ENCODE measurements at places on chromosomes 4 and X.

GRCh38 chr4:47017081-47017480, 14.3 kb upstream of the GABRB1 start:
- DNase-seq, result no peak

DNA sequence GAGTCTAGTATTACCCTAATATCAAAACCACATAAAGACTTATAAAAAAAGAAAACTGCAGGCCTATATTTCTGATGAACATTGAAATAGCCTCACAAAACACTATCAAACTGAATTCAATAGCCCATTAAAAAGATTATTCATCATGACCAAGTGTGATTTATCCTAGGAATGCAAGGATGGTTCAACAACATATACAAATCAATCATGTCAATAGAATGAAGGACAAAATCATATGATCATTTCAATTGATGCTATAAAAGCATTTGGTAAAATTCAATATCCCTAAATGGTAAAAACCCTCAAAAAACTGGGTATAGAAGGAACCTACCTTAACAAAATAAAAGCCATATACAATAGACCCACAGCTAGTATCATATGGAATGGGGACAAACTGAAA, 797.9 kb upstream of the INTU start:
- DNase-seq, result no peak

- no peak for DNase-seq
These were observed 381.2 kb downstream of the RAPGEF2 start for GRCh38 chr4:159483782-159484741.

GRCh38 chr4:83618991-83619645, 83.2 kb downstream of the GPAT3 start:
- no peak for DNase-seq

DNA sequence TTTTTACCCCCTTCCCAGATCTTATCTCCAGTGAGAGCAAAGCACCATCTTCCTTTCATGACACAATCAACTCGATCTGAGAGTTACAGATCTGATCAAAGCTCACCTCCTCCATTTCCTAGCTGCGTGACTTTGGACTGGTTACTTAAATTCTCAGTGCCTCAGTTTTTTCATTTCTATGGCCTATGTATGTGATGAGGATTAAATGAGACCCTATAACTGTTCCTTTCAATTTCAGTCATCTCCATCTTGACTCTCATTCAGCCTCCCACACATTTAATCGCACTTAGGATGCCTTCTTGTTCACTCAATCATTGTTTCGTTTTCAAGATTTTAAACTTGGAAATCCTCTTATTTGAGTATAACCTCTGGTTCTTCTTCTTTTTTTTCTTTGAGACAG, 20.1 kb upstream of the CXCR3 start:
- DNase-seq, result no peak

GRCh38 chr4:141079393-141079930, 53.8 kb downstream of the RNF150 start:
- DNase-seq, result no peak

DNA sequence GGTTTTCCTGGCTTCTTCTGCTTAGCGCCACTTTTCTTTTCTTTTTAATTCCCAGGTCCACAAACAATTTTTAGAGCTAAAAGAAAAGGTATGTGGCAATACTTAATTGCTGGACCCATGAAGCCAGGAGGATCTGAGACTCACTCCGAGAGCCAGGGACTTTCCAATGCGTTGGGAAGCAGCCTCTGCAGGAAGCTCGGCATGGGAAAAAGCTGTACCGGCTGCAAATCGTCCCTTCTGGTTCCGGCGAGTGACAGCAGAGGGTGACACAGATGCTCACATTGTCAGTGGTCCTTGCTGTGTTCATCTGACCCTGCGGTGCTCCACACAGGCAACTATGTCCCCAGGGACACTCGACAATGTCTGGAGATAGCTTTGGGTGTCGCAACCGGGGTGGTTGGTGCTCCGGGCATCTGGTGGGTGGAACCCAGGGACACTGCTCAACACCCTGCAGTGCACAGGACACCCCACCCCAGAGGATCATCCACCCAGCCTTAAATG, 164.0 kb downstream of the PRKX start:
- no peak for DNase-seq

DNA sequence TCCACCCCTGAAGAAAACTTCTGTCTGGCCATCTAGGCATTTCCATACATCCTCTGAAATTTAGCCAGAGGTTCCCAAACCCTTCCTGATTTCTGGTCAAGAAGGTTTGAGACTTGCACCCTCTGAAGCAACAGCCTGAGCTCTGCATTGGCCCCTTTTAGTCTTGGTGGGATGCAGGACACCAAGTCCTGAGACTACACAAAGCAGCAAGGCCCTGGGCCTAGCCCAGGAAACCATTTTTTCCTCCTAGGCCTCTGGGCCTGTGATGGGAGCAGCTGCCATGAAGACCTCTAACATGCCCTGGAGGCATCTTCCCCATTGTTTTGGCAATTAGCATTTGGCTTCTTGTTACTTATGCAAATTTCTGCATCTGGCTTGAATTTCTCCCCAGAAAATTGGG, 196.6 kb downstream of the IL1RAPL2 start:
- no peak for DNase-seq

GRCh38 chrX:109747681-109748080, 14.6 kb upstream of the ACSL4 start:
- DNase-seq, result no peak

GRCh38 chr4:77564231-77564630, 41.4 kb upstream of the CXCL13 start:
- no peak for DNase-seq

- no peak for DNase-seq
These were observed 232.6 kb upstream of the BOD1L1 start for GRCh38 chr4:13860126-13860525.

GRCh38 chrX:152656890-152657289, 19.2 kb downstream of the GABRQ start:
- no peak for DNase-seq

DNA sequence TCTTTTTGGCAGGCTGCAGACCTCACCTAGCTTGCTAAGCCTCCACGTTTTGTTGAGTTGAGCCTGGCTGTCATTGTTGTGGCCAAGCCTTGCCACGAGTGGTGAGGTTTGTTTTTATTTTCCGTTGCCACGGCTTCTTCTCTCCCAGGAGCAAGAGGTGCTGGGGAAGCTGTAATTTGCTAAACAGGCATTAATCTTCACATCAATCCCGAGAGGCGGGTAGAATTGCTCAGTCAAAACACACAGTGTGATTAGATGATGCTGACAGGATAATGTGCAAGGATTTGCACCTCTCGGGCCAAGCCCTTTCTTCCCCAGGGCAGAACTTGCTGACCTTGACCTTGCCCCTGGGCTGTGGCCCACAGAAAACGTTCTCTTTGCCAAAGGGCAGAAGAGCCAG, 72.2 kb upstream of the ATP6AP2 start:
- no peak for DNase-seq

GRCh38 chr4:156111686-156112085, 158.0 kb upstream of the CTSO start:
- no peak for DNase-seq

All from stromal cell of bone marrow (primary cell).